Stimulated activated CD8-positive, alpha-beta memory T cell treated with anti-CD3 and anti-CD28 coated beads, Interleukin-15, amount 100 ng/mL, for 4 hours (primary cell): ENCODE measurements at places on chromosomes 2 and 18.

- DNase-seq, result no peak
These were observed 62.8 kb downstream of the BOD1L2 start for GRCh38 chr18:57209713-57210106.

GRCh38 chr2:12452185-12452584, 264.6 kb upstream of the TRIB2 start:
- DNase-seq, result no peak

- no peak for DNase-seq
These were observed 108.0 kb downstream of the DPP4 start for GRCh38 chr2:161965994-161966393.

- DNase-seq, result no peak
These were observed 135.9 kb downstream of the ABCA12 start for GRCh38 chr2:215002500-215002899.

- DNase-seq, result no peak
These were observed 34.4 kb upstream of the ALKAL2 start for GRCh38 chr2:322326-322725.

GRCh38 chr2:240287496-240288086, 147.1 kb upstream of the OTOS start:
- no peak for DNase-seq

- DNase-seq, result no peak
These were observed 15.2 kb upstream of the LBH start for GRCh38 chr2:30216157-30216556.

DNA sequence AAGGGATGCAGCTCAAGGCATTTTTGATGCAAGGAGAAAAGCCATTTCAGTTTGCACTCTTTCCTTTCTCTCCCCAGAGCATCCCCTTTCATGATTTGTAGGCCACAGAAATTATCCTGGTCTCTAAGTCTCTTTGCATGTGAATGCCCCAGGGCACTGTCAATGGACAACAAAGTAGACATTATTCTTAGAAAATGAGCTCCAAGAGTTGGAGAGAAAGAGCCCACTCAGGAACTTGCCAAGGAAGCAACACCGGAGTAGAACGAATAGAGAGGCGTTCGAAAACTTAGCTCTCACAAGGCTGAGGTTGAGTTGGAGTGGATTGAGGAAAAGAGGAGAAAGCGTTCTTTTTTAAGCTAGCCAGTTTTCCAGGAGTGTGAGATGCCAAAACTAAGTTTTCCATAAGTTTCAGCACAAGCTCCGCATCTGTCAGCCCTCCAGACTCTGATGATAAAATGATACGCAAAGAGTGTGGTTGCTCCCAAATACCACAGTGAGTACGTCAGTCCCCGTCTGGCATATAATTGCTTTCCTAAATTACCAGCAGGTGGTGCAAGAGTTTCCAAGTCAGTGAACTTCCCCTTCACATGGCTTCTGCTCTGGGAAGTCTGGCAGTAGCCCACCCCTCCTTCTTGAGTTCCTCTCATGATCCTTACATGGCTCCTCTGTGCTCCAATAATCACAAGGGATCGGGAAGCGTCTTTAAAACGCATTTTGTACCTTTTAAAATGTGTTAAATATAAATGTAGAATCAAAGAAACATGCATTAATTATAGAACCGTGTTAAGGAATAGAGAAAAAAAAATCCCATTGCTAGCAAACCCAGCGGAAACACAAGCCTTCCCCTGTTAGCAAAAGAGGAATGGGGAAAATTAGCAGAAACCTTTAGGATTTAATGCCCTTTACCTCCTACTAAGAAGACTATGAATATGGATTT, 1060.6 kb upstream of the FANCL start:
- no peak for DNase-seq

- no peak for DNase-seq
These were observed 71.3 kb downstream of the ASXL2 start for GRCh38 chr2:25806941-25807340.

GRCh38 chr2:3871002-3871401, 167.6 kb downstream of the DCDC2C start:
- no peak for DNase-seq

DNA sequence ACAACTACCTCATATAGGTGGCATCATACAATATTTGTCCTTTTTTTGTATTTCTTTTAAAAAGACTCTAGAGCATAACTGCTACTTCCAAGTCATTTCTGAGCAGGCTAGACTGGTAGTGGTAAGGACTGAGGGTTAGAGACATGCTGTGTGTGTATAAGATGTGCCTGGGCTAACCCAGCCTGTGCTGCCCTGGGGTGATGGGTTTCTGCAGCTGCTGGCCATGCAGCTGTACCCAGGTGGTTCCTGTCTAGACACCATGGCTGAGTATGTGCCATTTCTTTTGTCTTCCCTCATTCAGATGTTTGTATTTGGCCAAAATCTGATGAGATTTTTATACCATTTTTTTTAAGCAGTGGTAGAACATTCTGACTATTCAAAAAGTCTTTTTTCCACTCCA, 40.0 kb downstream of the MERTK start:
- no peak for DNase-seq

- no peak for DNase-seq
These were observed 3.6 kb downstream of the SCLY start for GRCh38 chr2:238064376-238064775.

DNA sequence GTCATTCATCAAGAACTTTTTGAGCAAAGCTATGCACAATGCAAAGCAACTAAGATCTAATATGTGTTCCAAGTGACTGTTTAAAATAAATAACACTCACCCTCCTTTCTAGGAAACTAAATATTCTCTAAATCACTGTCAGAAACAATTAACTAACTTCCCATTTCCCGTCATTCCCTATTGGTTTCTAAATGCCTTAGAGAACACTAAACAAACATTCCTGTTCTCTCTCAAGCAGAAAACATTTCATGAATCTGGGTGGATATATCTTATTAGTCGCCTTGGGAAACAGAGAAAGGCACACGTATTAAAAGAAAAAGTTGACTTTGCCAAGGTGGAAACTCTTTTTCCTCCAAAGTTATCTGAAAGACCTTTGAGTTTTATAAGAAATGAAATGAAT, 735.2 kb downstream of the MBD2 start:
- no peak for DNase-seq

DNA sequence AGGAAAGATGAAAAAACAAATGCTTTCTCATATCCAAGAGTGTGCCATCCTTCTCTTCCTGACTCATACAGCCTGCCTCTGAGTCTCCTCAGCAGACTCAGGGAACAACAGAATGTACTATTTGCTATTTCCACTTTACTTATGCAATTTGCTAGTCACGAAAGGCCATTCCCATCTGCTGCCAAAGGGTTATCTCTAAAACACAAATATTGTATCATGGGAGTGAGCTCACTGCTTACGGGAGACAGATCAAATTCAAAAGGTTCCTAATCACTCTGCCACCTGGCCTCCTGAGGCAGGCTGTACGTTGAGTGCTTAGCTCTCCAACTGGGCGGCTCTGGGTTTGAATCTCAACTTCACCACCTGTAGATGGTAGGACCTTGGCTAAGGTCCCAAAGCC, 92.0 kb downstream of the GAREM1 start:
- DNase-seq, result no peak

DNA sequence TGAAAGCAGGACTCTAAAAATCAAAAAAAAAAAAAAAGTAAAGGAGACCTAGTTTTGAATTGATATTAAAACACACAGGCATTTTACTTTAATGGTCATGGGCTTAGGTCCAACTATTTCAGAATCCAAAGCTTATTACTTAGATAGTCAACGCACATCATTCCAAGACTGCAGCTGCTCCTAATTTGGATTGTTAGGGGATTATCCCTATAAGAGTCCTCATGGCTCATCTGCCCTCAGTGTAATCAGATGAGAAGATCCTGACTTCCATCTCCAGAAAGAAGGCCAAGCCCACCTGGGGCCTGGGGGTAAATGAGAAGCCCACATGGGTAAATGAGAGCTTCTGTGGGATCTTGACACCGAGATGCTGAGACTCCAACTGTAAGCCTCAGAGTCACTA, 424.2 kb downstream of the NRXN1 start:
- DNase-seq, result no peak

- DNase-seq, result no peak
These were observed 165.4 kb downstream of the KCNE4 start for GRCh38 chr2:223217373-223217772.

DNA sequence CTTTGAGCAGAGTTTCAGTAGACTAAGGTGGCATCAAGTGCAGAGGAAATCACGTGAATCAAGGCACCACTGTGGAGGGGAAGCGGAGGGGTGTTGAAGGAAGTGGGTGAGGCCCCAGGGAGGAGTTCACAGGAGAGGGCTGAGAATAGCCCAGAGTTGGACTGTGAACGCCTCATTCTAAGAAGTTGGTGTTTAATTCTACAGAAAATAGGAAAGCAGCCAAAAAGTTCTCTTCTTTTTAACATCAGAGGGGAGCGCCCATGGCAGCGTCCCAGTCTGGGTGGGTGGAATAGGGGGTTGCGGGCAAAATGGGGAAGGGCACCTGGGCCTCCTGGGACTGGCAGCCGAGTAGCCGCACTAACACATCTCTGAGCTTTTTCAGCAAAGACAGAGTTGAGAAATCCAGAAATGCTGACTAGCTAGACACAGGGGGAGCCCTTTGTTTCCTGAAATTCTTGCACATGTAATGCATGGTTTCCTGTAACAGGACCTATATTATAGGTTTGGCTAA, 97.0 kb downstream of the NEB start:
- peak; percentile 49 for DNase-seq

DNA sequence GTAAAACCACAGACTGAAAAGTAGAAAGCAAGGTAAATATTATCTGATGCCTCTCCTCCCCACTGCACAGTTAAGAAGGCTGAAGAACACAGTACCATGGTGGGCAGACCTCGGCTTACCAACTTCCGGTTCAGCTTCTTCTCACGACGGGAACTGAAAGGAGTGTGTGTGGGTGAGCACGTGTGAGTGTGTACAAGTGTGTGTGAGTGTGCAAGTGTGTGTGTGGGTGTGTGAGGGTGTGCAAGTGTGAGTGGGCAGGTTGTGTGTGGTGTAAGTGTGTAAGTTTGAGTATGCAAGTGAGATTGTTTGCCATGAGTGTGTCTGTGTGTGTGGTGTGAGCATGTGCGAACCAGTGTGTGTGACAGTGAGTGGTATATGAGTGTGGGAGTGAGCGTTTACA, 103.5 kb downstream of the ADD2 start:
- DNase-seq, result no peak

- DNase-seq, result no peak
These were observed 48.3 kb downstream of the ZNF804A start for GRCh38 chr2:184646593-184646992.

GRCh38 chr2:201580486-201580885, 62.8 kb downstream of the TMEM237 start:
- no peak for DNase-seq

GRCh38 chr2:29220506-29221270, 105.5 kb downstream of the CLIP4 start:
- DNase-seq, result no peak

- no peak for DNase-seq
These were observed 38.1 kb upstream of the SLC3A1 start for GRCh38 chr2:44237221-44237620.
